Stimulated activated CD8-positive, alpha-beta memory T cell treated with anti-CD3 and anti-CD28 coated beads, Interleukin-7, amount 100 ng/mL, for 1 hour (primary cell): ENCODE measurements at places on chromosomes 4 and X.

DNA sequence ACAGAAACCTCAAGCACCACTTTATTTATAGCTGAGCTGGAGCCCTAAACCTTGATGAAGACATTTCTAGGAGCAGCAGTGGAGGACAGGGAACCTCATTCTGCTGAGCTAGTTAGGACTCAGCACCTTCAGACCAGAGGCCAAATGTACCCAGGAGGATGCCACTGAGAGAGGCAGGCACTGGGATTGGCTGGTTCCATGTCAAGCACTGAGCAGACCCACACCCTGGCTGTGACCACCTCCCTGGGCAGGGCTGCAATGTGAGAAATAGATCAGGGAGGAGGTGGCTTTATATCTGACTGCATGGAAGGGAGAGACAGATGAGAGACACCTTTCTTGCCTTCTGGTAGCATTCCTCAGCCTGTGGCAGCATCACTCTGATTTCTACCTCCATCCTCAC lies 304.6 kb downstream of the STK32B start:
- DNase-seq = no peak

- no peak for DNase-seq
Observed at GRCh38 chr4:38009421-38009820, 49.2 kb downstream of the PTTG2 start.

DNA sequence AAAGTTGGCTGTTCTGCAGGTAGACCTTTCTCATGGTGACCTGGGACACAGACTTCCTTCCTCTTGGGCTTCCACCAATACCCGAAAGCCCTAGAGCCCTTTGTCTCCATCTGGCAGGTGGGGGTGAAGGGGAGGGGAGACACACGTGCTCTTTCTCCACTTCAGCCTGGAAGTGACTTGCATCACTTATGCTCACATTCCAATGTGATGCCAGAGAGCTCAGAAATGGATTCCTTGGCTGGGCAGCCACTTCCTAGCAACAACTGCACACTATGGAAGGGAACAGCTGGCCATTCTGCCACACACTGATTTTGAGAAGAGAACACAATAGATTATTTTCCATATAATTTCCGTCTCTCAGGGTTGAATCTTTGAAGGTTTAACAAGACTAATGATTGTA lies 36.3 kb downstream of the C4orf51 start:
- no peak for DNase-seq

GRCh38 chrX:16772460-16772859 lies 13.8 kb upstream of the TXLNG start:
- no peak for DNase-seq

DNA sequence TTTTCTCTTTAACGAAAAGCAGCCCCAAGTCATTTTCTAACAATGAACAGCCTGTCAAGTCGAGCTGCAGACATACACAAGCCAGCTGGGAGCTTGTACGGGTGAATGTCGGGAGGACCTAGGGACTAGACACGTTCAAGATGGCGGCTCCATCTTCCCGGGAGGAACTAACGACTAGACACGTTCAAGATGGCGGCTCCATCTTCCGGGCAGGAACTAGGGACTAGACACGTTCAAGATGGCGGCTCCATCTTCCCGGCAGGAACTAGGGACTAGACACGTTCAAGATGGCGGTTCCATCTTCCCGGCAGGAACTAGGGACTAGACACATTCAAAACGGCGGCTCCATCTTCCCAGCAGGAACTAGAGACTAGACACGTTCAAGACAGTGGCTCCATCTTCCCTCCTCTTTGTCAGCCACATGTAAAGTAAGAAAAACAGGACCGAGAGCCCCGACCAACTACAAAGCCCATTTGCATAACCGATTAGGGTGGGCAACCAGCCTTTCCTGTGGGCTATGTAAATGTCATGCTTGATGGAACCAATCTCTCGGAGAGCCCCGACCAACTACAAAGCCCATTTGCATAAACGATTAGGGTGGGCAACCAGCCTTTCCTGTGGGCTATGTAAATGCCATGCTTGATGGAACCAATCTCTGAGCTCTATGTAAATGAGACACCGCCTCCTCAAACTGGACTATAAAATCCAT lies 175.5 kb downstream of the DHRSX start:
- no peak for DNase-seq

DNA sequence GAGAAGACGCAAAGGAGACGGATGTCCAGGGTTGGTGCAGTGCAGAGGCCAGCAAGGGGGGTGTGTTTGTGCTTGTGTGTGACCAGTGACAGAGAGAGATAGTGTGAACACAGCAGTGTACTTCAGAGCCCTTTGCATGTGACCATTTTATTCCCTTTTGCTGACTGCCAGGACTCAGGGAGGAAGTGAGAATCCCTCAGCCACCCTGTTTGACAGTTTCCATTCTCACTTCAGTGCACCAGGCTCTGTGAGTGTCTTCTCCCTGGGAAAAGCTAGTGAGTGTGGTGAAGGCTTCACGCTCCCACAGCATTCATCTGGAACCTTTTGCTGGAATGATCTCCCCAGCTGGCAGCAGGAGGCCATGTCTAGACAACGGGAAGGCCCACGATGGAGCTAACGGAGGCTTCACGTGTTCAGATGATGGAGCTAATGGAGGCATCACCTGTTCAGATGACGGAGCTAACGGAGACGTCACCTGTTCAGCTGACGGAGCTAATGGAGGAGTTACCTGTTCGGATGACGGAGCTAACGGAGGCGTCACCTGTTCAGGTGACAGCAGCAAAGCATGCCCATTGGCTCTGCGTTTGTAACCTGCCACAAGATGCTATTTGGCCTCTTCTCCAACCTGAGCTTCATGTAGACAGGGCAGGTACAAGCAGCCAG lies 195.4 kb downstream of the AFAP1 start:
- DNase-seq = no peak

DNA sequence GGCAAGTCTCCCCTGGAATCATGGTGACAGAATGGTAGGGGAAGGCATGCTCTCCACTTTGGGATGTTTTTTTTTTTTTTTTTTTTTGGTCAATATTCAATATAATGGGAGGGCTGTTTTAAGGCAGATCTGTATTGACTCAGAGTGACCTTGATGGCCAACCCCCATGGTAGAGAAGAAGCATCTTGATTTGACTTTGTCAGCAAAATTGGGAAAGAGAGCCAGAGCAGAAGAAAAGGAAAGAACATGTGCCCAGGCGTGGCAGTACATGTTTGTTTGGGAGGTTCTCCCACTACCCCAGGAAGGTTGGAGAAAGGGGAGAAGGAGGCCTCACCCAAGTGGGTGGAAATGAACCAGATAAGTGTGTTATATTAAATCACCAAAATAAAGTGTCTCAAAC lies 62.2 kb upstream of the TBC1D9 start:
- DNase-seq = no peak

GRCh38 chrX:152136312-152136711 lies 2.1 kb downstream of the MAGEA10 start:
- no peak for DNase-seq

- no peak for DNase-seq
Observed at GRCh38 chr4:101304916-101305315, 42.4 kb downstream of the PPP3CA start.

- no peak for DNase-seq
Observed at GRCh38 chr4:88630756-88631155, 38.5 kb downstream of the HERC3 start.

DNA sequence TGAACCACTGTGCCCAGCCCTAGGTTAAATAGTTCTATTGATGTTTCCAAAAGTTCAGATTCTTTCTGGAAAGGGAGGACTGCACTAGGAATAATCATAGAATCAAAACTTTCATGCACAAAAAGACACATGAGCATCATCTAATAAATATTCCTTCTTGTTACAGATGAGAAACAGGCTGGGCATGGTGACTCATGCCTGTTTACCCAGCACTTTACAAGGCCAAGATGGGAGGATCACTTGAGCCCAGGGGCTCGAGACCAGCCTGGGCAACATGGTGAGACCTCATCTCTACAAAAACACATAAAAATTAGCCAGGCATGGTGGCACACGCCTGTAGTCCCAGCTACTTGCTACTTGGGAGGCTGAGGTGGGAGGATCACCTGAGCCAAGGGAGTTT lies 27.7 kb downstream of the LARP7 start:
- DNase-seq = no peak

- DNase-seq = no peak
Observed at GRCh38 chr4:786861-787300, 39.0 kb downstream of the CPLX1 start.

DNA sequence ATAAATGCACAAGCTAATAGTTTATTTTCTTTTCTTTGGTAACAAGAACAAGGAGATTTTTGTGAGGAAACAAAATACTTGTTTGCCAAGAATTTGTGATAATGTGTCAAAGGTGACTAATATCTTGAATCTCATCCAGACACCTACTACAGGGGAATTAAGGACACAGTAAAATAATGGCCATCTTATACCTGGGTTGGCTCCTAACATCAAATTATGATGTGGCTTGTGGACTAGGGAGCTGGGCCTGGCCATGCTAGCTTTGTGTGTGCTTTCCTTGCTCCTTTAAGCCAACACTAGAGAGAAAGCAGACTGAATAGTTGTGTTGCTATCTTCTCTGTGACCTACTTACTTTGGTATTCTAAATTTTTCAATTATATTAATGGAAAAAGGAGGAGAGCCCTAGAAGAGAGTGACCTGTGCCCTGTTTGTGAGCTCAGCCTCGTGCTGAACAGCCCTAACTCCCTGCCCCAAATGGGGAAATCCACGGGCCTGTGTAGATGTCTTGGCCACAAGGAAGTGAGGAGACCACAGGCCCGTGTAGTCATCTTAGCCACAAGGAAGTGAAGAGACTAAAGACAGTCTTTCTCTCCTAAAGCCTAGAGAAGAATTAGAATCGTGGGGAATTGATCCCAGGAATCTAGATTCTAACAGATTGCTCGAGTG lies 23.3 kb downstream of the ARHGAP24 start:
- no peak for DNase-seq

- DNase-seq = no peak
Observed at GRCh38 chr4:147059064-147059731, 113.5 kb upstream of the TTC29 start.

GRCh38 chrX:9729171-9729885 lies 36.3 kb downstream of the GPR143 start:
- no peak for DNase-seq
